CD4-positive, CD25-positive, alpha-beta regulatory T cell (primary cell): ENCODE measurements at places on chromosomes 5 and 9. TPM values are rescaled to one million over a fixed set of nuclear protein-coding genes. Genes with fewer than 3 reads are reported as not detected.

DNA sequence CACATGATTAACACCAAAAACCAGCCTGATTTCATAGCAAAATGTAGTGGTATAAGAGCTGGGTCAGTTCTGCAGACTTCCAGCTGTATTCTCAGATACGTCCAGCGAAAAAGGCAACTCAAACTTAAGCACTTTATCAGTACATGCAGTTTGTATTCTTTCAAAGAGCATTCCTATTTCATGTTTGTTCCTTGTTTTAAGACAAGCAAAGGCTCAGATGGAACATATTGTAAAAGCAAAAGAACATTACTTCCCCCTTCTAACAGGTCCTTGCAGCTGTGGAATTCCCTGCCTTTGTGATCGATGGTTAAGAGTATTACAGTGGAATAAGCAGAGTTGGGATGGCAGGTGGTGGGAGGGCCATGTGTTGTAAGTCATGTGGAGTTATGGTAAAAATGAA lies 86.3 kb upstream of the GRHPR start:
- no peak overlapping the region for H3K27ac ChIP-seq
- H3K27me3 ChIP-seq = no peaks in the 10 kb centered on the region
- DNase-seq = no peak
- no peaks in the 10 kb centered on the region for H3K4me1 ChIP-seq
- H3K4me3 ChIP-seq = no peak overlapping the region

DNA sequence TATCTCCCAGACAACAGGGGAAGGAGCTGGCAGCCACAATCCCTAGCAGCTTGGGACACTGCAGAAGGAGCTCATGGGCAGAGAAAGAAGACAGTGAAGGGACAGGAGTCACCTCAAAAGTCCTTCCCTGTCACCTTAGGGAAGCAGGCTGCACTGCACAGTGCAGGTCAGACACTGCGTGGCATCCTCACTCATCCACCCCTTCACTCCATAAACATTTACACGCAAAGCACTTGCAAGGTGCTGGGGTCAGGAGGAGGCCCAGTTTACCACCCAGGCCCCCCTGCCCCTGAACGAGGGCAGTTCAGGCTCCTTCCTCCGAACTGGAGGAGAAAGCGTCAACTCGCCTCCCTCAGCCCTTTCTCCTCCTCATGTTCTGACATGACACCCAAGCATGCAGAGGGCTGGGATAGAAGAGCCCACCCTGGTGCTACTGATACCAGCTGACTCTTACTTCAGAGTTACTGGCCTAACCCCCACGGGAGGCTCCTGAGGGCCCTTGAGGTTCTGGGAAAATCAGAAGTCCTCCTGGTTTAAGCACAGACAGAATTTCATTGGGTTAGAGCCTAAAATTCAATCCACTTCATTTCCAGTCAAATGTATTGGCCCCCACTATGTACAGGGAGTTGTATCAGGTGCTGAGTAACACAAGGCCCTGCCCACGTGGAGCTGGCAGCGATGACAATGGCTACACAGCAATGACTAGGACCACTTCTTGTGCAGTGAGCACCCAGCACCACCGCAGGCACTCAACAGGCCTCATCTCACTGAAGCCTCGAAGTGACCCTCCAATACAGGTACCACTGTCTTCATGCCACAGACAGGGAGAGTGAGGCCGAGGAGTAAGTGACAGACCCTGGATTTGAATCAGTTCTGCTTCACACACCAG lies 70.4 kb downstream of the RAPGEF1 start:
- peaks cover 85% of the 10 kb centered on the region for H3K4me1 ChIP-seq
- H3K4me3 ChIP-seq = peak overlapping the region; percentile 51
- peak overlapping the region; percentile 95 for H3K27ac ChIP-seq
- DNase-seq = no peak
- no peaks in the 10 kb centered on the region for H3K36me3 ChIP-seq
- no peaks in the 10 kb centered on the region for H3K27me3 ChIP-seq

The UNC5A gene
- not detected for total RNA-seq

The SARDH gene
- 15.6 TPM for total RNA-seq

The UBE2B gene
- total RNA-seq = 142 TPM

The ZNF483 gene
- 22.1 TPM for total RNA-seq
